NCI-H69 (cell line): ENCODE measurements at places on chromosomes 16 and 17.

DNA sequence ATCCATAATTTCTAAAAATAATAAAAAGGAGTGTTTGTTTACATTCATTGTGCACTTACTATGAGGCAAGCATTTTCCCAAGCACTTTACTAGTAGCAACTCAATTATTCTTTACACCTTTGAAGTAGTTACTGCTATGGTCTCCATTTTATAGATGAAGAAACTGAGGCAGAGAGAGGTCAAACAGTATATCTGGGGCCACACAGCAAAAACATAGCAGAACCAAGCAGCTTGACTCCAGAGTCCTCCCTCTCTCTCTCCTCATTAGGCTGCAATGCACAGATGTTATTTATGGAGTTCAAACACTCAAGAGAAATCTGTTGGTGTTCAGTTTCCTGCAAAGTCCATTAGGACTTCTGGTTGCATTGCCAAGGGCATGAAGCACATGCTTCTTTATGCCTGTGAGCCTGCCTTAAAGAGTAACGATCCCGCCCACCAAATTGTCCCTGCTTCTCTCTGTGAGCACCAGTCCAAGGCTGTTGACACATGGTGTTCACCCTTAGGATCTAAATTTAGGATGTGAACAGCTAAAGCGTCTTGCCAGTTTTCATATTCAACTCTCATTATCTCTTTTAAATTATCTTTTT is 44.0 kb downstream of the GPRC5B start:
- DNase-seq = peak; percentile 98

- peak; percentile 45 for DNase-seq
Measured at GRCh38 chr17:4788807-4789700, at the start of gene GLTPD2. Gene GLTPD2, plus strand, starts transcription at chr17:4788964. Its CDS starts 48 bp downstream, at chr17:4789012.

GRCh38 chr17:82299452-82299851 is 18.0 kb downstream of the CD7 start:
- DNase-seq = no peak

- DNase-seq = no peak
Measured at GRCh38 chr16:79293836-79294460, 306.6 kb downstream of the MAF start.

GRCh38 chr16:73032541-73033270 is 15.2 kb downstream of the ZFHX3 start:
- DNase-seq = peak; percentile 42

GRCh38 chr17:46122486-46122871 is 70.8 kb downstream of the KANSL1 start:
- DNase-seq = no peak

- peak; percentile 48 for DNase-seq
Measured at GRCh38 chr16:56795011-56795410, 65.1 kb downstream of the NUP93 start.

DNA sequence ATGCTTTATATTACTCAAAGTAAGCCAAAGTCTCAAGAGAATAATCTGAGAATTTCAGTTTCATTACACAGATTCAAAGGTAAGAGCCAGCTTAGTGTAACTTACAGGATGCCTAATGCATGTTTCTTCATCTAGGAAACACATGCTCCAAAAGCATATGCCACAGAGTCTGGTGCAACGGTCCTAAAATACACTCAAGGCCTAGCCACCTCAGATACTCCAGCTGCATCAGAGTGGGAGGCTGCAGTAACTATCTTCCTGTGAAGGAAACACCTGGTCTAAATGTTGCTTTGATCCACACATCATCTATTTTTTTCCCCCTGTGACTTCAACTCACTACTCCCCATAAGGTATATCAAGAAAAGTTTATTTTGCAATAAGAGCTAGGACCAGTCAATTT is 51.6 kb upstream of the CORO6 start:
- DNase-seq = no peak

DNA sequence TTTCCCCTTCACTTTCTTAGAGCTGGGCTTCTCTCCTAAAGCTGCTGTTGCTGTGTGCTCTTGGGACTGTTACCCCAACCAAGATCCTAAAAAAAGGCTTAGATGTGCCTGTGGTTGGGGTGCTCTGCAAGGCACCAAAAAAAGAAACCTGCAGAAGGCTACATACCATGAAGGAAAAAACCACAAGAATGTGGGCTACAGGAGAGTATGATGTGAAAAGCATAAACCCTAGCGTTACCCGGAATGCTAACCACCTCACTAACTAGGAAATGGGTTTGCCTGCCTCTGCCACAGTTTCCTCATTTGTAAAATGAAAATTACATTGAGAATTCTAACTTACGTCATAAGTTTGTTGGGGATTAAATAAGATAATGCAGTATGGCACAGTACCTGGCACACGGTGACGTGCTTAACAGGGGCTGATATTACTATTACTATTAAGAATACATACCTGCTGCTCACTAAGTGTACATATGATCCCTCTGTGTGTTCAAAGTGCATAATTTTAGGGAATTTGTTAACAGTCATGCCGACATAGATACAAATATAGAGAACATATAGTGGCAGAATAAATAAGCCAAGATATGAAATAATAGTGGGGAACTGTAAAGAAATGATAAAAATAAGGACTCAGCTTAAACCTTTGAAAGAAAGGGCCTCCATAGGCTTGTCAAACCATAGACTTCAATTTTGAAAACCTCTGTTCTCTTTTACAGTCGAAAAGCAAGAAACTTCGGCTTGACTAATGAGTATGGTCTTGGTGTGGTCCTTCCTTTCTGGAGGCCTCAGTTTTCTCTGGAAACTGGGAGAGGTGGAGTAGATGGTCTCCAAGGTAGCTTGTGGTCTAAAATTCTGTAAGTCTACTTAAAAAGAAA is 177.8 kb upstream of the TBX2 start:
- DNase-seq = no peak

- DNase-seq = peak; percentile 95
Measured at GRCh38 chr16:22388101-22388644, 13.8 kb upstream of the CDR2 start.

DNA sequence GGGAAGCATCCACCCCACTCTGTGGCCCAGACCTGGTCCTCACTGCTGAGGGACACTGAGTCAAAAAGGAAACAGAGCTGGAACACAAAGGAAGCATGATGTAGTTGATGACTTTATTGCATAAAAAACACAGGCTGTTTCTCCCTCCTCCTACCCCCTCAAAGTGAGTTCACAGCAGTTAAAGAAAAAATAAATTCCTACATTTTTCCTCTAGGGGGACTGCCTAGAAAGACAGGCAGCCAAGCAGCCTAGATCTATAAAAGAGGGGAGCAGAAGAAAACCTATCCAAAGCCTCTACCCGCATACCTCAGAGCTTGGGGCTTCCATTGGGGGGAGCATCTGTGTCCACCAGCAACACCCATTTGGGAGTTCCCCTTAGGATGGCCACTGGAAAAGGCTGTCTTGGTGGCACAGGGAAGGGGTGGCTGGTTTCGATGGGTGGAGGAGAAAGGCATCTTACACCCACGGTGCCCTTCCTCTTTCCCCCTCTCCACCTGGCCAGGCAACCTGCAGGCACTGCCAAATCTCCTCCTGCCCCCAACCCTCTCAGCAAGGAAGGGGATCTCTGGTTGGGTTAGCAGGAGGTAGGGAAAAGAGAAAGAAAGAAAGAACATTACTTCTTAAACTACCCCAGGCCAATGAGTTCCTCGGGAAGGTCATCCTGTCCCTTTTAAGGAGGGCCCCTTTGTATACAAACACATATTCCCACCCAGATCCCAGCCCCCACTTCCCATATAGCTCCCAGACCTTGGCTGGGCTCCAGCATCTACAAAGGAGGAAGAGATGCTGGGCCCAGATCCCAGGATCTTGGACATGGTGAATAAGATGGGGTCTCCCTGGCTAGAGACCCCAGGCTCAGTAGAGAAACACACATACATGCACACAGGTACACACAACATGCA is 4.0 kb upstream of the SCRN2 start:
- DNase-seq = peak; percentile 47

DNA sequence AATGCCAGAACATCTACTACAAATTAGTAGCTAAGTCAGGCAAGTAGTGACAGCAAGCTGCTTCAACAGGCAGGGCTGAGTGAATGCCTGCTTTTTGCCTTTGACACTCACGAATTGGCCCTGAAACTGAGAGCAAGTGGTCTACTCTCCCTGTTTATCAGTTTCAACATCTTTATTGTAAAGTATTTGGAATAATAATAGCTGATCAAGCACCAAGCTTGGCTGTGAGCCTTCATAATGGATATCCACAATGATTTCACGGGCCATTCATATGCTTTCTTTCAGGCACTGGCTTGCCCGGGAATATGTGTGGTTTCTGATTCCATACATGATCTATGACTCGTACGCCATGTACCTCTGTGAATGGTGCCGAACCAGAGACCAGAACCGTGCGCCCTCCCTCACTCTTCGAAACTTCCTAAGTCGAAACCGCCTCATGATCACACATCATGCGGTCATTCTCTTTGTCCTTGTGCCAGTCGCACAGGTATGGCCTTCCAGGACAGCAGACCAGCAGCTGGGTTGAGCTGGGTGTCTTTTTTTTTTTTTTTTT is 5.2 kb downstream of the TLCD3A start:
- DNase-seq = no peak

GRCh38 chr16:23395732-23396131 is 57.3 kb downstream of the COG7 start:
- DNase-seq = peak; percentile 12
